ENCODE measurements at places on chromosomes 13 and 19. TPM values are rescaled to one million over a fixed set of nuclear protein-coding genes. Genes with fewer than 3 reads are reported as not detected.

DNA sequence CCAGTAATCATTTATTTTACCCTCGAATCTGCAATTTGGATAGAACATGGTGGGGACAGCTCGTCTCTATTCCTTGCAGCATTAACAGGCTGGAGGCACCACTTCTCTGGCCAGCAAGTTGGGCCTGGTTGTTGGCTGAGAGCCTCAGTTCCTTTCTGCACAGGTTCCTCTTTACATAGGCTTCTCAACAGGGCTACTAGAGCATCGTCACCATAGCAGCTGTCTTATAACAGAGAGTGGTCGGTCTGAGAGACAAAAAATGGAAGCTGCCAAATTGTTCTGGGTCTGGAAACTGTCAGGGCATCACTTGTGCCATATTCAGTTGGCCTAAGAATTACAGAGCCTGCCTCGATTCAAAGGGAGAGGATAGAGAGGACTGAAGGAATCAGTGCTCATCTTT is 86.7 kb downstream of the DNAJC15 start:
- no peak for DNase-seq
- H3K27ac ChIP-seq = no peak overlapping the region
- H3K36me3 ChIP-seq = no peaks in the 10 kb centered on the region
- H3K4me3 ChIP-seq = no peak overlapping the region

DNA sequence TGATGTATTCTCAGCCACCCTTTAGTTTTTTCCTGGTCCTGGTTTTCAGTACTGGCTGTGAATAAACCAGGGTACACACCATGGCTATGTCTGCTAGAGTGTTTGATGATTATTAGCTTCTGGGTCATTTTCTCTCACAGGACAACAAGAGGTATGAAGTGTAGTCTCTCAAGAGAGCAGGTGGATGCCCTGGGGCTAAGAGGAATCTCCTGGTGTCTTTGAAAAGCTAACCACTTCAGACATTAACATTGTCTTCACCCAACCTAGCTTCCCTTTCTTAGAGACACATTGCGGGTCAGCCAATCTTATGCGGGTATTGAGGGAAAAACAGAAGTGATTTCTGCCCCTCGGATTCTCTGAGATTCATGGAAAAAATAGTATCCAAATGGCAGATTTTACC is 1.6 kb downstream of the ZNF730 start:
- no peak overlapping the region for H3K27ac ChIP-seq
- no peaks in the 10 kb centered on the region for H3K4me1 ChIP-seq
- no peaks in the 10 kb centered on the region for H3K36me3 ChIP-seq

SYNGR4 gene
- 0.49 TPM for total RNA-seq

DNA sequence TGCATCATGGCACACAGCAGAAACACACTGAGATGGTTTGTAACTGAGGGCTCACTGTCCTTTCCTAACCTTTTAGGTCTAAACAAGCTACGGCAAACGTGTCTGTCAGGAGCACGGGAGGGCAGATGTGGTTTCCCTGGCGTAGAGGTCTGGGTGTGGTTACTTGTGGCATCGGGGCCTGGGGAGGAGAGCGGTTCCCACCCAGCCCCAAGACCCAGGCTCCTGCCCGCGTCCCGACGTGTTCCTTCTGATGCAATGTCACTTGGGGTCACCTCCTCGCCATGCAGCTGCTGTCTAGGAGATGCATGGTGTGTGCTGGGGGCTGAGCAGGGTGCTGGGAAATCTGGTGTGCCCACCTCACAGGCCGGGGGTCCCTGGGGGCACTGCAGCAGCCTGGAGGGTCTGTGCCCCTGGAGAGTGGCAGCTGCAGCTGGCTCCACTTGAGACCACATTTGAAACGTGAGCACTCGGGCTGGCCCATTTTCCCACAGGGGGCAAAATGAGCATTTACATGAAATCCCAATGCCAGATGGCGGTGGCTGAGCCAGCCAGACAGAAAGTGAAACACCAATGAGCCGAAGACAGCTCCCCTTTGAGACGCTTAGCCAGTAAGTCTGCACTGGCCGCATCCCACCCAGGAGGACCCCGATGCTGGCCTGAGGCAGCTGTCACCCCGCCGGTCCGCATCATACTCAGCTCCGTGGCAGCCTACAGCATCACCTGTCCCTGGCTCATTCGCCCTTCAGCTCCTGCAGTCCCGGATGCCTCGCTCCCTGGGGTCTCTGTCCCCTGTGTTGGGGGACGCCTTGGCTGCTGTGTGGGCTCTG is 22.3 kb upstream of the MYDGF start:
- H3K4me1 ChIP-seq = peaks cover 19% of the 10 kb centered on the region
- no peak for DNase-seq
- H3K27ac ChIP-seq = no peak overlapping the region
- no peak overlapping the region for H3K4me3 ChIP-seq

- H3K4me1 ChIP-seq = no peaks in the 10 kb centered on the region
- DNase-seq = no peak
- no peak overlapping the region for H3K4me3 ChIP-seq
These were observed 237.3 kb upstream of the GPC6 start for GRCh38 chr13:92989301-92989700.

AMER2 gene
- not detected for total RNA-seq
